ENCODE measurements at places on chromosomes 13 and 19.
A peak's percentile ranks its signal among the peaks of the same experiment; 100 is the strongest.

DNA sequence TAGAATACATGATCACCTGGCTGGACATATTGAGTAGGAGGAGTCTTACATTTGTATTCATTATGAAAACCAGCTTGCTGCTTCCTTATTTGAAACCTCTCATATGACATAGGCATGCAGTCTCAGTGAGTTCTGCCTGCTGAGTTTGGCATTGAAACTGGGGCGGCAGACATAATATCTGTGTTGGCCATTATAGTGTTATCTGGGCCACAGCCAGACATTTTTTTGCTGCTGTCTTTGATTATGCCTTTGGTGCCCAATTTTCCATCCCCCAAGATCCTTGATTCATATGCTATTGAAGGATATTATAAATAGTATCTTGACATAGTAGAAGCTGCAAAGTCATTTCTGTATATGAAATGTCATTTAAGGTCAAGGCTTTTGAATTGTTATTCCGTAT, 15.8 kb downstream of the FREM2 start:
- DNase-seq, result no peak

GRCh38 chr13:98847780-98848179, 95.3 kb upstream of the SLC15A1 start:
- DNase-seq, result no peak

GRCh38 chr13:30193279-30194234, 113.8 kb downstream of the KATNAL1 start:
- no peak for DNase-seq

DNA sequence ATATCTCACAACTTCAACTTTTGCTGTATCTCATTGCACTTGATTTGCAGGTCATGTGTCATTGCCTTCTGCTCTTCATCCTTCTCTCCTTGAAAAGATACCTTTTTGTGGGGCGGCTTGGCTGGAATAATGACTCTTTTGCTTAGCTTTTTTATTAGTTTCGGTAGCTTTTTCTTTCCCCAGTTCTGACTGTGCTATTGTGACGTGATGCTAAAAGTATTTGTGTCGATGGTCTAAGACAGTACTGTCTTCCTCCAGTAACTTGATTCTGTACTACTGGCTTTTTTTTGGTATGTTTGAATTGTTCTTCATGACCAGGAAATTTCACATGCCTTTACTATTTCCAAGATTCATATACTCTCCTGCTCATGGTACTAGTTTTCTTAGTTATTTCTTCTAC, 63.1 kb downstream of the SLITRK1 start:
- DNase-seq, result no peak

DNA sequence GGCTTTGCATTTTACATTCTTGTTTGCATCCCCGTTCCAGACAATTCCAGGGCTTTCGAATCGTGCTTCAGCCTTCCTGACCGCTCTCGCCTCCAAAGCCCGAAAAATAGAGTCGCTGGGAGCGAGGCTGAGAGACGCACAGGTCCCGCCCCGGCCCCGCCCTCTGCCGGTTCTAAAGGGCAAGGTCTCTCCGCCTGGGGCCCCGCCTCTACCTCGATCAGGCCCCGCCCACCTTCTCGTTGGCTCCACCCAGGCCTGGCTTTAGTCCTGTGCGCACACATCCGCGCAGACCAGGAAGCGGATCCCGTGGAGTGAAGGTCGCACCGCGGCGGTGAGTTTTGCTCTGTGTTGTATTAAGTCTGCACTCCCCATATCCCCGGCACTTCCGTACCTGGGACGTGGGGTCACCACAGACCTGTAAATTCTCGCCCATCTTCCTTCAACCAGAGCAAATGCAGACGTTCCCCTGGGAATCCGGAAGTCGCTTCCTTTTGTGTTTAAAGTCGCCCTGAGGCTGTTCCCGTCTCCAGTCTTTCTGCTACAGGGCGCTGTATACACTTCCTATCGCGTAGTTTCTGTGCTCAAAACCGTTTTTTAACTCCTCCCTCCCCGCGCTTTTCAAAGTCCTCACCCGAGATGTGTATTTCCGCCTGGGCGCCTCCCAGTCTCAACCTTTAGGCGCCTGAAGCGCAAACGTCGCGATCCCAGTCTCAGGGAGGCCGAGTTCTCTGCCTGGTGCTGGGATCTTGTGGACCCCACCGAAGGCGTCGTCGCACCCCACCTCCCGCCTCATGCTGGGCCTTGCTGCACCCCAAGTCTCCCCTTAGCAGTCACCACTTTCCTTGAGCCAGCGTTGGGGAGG, at the start of gene ZNF701:
Gene ZNF701, plus strand, starts transcription at position 288 of the 862 bp plus-strand sequence. CDS start 3,861 bp downstream, outside the sequence.
- DNase-seq, result peak; percentile 97

GRCh38 chr19:17841810-17842662, 5.7 kb downstream of the JAK3 start:
- DNase-seq, result peak; percentile 74

DNA sequence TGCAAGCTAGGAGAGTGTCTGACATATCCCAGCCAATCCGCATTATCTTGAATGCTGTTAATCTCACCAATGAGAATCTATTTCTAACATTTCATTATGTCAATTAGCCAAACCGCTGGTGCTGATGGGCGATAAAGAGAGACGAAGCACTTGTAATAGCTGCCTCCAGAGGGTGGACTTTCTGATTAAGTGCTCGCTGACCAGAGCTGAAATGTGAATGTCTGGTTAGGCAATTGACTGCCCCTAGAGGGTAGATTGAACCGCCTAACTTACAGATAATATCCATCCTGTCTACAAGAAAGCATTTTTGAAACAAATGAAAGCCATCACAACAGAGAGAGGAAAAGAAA, 552 bp upstream of the GRWD1 start:
- DNase-seq, result peak; percentile 62

DNA sequence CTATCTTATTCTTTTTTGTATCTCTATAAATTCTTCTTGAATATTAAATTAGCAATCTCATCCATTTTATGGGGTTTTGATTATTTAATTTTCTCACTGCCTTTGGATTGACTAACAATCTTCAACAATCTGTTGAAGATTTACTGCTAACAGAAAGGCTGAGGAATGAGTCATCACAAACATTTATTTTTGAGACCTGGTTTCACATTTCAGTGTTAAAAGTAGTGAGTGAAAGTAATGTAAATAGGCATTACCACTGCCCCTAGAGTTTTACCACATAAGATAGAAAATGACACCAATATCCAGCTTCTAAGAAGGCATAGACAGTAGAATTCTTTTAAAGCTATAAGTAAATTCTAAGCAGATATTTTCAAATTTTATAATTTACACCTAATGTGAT, 472.8 kb downstream of the OLFM4 start:
- DNase-seq, result no peak

Measured in natural killer cell (primary cell).